ENCODE measurements at places on chromosomes 1 and 21.

GRCh38 chr1:224539971-224540370, 76.1 kb upstream of the CNIH3 start:
- DNase-seq = no peak

- no peak for DNase-seq
Measured at GRCh38 chr1:37919277-37919676, 27.6 kb downstream of the INPP5B start.

DNA sequence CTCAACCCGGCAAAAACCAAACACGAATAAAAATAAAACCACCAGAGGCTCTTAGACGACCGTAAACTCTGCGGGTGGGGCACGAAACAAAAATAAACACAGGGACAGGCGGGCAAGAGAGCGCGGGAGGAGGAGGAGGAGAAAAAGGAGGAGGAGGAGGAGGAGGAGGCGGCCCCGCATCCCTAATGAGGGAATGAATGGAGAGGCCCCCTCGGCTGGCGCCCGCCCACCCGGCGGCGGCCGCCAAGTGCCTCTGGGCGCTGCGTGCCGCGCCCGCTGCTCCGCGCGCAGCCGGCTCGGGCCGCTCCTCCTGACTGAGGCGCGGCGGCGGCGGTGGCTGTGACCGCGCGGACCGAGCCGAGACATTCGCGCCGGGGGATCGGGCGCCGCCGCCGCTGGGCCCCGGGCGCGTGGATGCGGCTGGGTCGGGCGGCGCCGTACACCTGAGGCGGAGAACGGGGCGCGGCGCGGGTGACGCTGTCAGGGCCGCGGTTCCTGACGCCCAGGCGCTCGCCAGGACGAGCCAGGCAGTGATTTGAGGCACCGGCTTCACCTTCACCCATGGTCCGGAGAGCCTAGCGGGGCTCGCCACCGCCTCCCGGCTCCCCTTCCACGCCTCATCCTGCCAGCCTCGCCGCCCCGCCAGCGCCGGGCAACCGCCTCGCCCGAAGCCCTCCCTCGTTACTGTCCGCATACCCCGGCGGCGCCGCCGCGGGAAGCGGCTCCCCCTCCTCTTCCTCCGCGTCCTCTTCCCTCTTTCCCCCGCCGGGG, at the start of gene MARK1:
MARK1 (plus strand) TSS at position 229 of the 771 bp plus-strand sequence. CDS start 687 bp downstream, outside the sequence.
- peak; percentile 3 for DNase-seq

GRCh38 chr1:156421062-156421938, 52.3 kb downstream of the RHBG start:
- no peak for DNase-seq

DNA sequence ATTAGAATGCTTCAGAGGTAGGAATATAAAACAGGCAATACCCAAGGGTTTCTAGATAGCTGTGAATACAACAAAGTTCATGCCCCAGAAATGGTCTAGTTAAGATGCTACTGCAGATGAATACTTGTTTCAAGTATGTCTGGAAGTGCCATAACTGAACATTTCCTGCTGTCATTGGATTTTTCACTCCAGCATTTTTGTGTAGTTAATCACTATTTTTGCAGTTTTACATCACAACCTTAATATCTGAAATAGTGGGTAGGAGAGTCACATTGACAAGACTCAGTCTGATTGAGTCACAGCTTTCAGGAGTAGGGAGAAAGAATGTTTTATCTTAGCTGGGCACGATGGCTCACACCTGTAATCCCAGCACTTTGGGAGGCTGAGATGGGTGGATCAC, 126.4 kb upstream of the C1orf21 start:
- peak; percentile 68 for DNase-seq

DNA sequence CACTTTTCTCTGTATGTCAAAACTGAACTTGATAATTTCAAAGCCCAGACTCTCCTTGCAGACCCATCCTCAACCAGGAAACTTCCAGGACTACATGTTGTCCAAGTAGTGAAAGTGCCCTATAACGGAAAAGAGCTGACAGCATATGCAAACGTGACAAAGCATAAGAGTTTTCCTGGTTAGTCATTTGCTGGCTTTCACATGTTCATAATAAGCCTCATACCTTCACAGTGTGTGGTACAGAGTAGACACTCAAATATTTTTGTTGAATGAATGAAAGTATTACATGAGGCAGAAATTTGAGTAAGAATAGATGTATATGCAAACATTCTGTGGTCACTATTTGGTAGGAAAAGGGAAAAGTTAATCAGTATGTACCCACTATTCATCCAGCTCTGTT, 473.3 kb downstream of the MRPL39 start:
- DNase-seq = peak; percentile 46

GRCh38 chr1:152495066-152495675, 15.4 kb upstream of the LCE5A start:
- no peak for DNase-seq

DNA sequence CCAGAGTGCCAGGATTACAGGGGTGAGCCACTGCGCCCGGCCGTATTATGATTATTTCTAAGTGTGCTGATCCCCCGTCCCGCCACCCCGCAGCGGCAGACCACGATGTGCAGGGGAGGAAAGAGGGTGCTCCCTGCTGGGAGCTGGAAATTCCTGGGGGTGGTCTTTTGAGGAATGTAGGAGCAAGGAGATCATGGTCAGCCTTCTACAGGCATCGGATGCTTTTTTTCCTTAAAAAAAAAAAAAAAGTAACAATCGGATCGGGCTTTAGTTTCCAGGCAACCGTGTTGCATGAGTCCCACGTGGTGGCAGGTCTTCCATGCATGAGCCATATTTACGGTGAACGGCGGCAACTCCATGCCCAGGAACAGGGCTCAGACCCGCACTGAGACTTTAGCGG, 74.2 kb upstream of the COX20 start:
- DNase-seq = no peak

DNA sequence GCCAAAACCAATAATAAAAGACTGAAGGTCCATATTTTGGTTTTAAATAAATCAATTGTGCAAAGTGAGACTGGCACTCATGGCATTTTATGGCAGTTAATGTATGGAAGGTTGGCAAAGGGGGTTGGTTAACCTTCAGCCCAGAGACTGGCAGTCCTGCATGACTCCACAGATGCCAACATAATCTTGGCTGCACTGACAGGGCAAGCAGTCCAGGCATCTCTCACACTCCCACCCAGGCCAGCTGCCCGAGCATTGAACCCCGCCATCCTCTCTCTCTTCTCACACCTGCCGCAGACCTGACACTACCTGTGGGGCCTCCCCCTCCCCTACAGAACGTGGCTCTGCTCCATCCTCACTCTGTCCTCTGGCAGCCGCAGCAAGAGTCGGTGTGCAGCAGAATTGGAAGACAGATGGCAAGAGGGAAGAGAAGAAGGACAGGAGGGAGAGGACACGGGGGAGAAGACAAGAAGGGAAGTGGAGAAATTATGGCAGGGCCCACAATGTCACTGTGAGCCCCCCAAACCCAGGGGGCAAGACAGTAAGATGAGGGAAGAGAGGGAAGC, 43.7 kb downstream of the ITPKB start:
- no peak for DNase-seq

All from fibroblast of skin of left biceps (primary cell).